ENCODE measurements at places on chromosomes 7 and 10.

- no peak for DNase-seq
Measured at GRCh38 chr7:131299074-131299473, 28.6 kb upstream of the MKLN1 start.

GRCh38 chr7:90594751-90595317, 1.3 kb upstream of the CDK14 start:
- no peak for DNase-seq

GRCh38 chr10:77436257-77436975, 201.2 kb downstream of the KCNMA1 start:
- no peak for DNase-seq

DNA sequence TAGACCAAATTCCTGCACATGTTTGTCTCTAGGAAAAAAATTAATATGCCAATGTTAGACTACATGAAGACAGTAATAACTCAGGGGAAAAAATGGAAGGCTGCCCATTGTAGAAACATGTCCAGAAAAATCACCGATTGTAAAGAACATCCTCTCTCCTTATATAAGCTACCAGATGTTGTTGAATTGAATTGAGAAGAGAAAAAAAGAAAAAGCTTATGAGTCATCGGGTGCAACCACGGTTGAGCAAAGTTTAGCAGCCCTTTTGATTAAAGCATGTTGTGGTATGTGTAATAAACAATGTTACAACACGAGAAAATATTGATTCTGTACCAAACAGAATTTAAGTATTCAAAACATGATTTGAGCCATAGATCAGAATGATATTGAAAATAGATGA, 102.3 kb upstream of the ARHGAP21 start:
- no peak for DNase-seq

DNA sequence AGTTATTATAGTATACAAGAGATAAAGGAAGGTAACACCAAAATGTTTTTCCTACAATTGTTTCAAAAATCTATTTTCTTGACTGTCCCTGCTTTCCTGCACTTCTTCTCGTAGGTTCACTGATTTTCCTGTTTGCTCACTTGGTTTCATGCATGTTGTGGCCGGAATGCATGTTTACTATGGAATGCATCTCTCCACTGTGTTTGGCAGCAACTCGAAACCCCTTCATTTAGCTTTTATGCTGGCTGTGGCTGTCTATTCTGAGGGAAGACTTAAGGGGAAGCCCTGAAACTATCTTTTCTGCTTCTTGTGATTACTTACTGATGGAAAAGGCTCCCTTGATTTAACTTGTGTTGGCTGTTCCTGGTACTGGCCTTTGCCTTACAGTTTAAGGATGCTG, 120.3 kb downstream of the NRG3 start:
- DNase-seq, result no peak

DNA sequence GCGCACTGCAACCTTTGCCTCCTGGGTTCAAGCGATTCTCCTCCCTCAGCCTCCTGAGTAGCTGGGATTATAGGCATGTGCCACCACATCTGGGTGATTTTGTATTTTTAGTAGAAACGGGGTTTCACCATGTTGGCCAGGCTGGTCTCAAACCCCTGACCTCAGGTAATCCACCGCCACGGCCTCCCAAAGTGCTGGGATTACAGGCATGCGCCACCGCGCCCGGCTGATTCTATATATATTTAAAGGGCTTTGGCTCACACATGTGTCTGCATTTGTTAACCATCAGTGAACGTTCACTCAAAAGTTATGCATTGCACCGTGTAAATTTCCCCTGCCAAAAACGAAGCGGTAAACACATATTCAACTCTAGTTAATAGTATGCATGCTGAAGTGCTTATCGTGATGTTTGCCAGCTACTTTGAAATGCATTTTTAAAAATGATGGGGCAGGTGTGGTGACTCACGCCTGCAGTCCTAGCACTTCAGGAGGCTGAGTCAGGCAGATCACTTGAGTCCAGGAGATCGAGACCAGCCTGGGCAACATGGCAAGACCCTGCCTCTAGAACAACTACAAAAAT, 17.7 kb upstream of the WIPI2 start:
- DNase-seq, result no peak

All from NCI-H1930 (cell line).